ENCODE measurements at places on chromosomes 6 and 20. TPM values are rescaled to one million over a fixed set of nuclear protein-coding genes. Genes with fewer than 3 reads are reported as not detected.

COX4I2 gene
- not detected for total RNA-seq

PPP1R3D gene
- 6.2 TPM for total RNA-seq

PHACTR3 gene
- total RNA-seq: not detected

LRRC73 gene
- total RNA-seq: 0.19 TPM

SLC22A1 gene
- total RNA-seq: not detected

SLX4IP gene
- 4.2 TPM for total RNA-seq

CBLN4 gene
- not detected for total RNA-seq

PLCB4 gene
- total RNA-seq: 1.8 TPM

SAMD10 gene
- total RNA-seq: 2.2 TPM

HDGFL1 gene
- not detected for total RNA-seq

FOXA2 gene
- total RNA-seq: not detected
